ENCODE measurements at places on chromosomes 12 and 14. TPM values are rescaled to one million over a fixed set of nuclear protein-coding genes. Genes with fewer than 3 reads are reported as not detected.

- DNase-seq = no peak
Observed at GRCh38 chr12:103100257-103100831, 142.9 kb downstream of the ASCL1 start.

DNA sequence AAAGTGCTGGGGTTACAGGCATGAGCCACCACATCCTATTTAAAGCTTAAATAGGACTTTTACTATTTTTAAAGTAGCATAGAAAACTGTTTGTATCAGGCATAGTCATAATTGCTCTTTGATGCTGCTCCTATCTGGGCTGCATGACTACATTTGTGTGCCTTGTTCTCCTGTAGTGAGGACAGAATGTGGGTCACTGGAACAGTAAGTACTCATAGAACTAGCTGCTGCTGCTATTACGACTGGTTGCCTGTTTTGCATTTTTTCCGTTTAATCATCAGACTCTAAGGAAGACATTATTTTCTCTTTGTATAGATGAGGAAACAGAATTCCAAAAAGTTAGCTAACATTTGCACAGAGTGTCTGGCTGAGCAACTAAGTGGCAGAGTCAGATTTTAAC is 42.8 kb downstream of the ZC3H14 start:
- DNase-seq = no peak

GRCh38 chr14:93533437-93533836 is 102.7 kb downstream of the UNC79 start:
- DNase-seq = no peak

- no peak for DNase-seq
Observed at GRCh38 chr12:132729541-132730320, 19.1 kb downstream of the PGAM5 start.

DNA sequence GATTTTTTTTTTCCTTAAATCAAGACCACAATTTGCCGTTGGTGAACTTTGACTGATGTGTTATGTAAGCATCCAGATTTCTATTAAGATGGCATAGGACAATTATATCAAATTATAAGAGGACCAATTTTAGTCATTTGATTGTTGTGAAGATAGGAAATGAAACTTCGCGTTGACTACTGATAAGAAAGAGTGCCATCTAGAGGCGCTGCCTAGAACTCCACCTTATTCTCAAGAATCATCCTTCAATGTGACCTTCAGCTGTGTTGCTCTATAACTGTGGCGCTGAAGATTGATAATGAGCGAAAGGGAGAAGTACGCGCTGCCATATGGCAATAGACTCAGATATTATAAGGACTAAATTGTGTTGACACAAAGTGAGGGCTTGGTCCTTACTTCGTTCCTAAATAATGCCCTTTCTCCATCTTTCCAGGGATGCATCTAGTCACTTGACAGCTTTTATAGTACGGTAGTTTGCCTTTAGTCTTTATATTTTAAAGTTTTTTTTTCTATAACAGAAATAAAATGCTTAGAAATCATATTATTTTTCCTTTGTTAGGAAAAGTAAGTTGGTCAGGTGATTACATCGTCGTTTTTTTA is 350.8 kb upstream of the STXBP6 start:
- DNase-seq = peak; percentile 24

GRCh38 chr12:65306366-65307168 is 28.1 kb downstream of the MSRB3 start:
- DNase-seq = peak; percentile 86

DNA sequence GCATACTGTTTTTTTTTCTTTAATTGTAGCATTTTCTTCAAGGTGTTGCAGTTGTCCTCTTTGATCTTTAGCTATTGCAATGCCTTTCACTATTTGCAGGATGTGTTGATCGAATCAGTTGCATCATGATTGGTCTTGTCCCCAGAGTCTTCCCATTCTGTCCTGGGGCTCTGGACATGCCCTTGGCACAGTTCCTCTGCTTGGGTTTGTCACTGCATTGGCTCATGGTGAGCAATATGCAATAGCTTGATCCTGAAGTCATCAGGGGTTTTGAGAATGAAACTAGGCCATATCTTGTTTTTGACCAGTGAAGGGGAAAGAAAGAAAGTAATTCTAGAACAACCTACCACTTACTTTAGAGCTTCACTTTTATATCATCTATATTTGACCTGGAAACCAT is 281.5 kb downstream of the TMEM117 start:
- no peak for DNase-seq

- DNase-seq = no peak
Observed at GRCh38 chr14:31251028-31251958, 43.7 kb upstream of the HECTD1 start.

- no peak for DNase-seq
Observed at GRCh38 chr14:100578552-100578951, 8.7 kb downstream of the BEGAIN start.

DNA sequence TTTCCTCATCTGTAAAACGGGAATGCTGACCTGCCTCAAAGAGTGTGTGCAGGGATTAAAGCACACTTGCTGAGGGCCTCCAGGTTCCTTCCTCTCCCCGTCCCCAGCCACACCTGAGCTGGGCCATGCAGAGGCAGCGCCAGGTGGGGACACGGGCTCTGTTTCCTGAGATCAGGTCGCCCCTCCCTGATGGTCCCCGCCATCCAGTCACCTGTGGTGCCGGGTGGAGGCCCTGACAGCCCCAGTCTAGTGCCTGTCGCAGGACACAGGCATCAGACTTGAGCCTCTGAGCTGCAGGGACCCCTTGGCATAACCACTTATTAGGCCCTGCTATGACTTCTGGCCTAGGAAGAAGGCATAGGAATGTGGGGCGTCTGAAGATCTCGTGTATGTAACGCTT is 12.5 kb downstream of the CHGA start:
- no peak for DNase-seq

DNA sequence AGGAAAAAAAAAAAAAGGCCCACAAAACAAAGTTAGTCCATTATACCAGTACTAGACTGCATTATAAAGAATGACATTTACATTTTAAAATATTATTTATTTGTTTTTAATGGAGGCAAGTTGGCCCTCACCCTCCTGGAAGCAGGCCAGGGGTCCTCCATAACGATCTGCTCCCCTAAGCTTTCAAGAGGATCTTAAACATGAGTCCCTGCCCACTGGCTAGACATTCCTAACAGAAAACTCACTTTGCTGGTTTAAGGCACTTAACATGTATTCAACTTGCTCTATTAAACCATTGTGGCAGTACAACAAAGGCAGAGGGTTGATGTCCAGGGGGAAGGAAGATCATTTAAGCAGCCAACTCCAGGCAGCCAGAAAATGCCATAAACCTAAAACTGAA is 111.4 kb downstream of the STXBP6 start:
- no peak for DNase-seq

Gene EXOC3L4
- total RNA-seq = not detected

Gene FAM161B
- 1.1 TPM for total RNA-seq

Gene GPRC5D
- not detected for total RNA-seq

Gene NCAPD2
- total RNA-seq = 187 TPM

Gene AJUBA
- 25.9 TPM for total RNA-seq

Gene CNTN1
- total RNA-seq = 3.7 TPM

Gene ATG14
- total RNA-seq = 5.7 TPM

Gene MYH7
- total RNA-seq = not detected

Gene FGF23
- total RNA-seq = not detected

Gene RDH5
- 0.49 TPM for total RNA-seq

Measured in H4 (cell line).